Eye (tissue), 1 donor: ENCODE measurements at places on chromosomes 1 and 21.

DNA sequence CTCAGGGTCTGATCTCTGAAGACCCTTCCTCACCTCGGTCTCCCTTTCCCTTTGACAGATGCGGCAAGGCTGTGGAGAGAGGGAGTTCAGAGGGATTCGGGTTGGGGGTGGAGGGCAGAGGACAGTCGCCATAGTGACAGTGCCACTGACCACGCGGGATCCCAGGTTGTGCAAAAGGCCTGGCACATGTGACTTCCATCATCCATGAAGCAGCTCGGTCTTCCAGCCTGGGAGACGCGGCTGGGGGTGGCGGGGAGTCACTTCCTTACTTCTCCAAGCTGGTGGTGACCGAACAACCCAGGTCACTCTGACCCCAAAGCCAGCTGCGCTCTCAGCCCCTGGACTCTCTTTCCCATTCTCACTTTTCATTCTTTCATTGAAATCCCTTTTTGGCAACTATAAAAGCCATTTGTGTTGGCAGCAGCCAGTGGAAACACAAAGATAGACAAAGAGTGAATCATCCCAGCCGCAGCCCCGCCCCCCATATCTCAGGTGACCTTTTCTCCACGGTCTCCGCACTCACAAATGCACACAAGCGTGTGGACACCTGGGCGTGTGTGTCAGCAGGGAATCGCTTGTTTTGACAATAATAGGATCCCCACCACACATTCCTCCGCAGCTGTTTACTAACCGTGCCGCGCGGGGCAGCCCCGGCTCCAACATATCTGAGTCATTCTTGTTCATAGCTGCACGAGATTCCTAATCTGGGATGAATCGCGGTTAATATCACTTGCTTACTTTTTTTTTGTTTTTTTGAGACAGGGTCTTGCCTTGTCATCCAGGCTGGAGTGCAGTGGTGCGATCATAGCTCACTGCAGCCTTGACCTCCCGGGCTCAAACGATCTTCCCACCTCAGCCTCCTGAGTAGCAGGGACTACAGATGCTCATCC, 68.3 kb downstream of the DHRS3 start:
- DNase-seq, result peak; percentile 71

- DNase-seq, result no peak
Measured at GRCh38 chr1:205186191-205186590, 25.3 kb downstream of the DSTYK start.

- DNase-seq, result no peak
Measured at GRCh38 chr1:175204330-175204729, 11.8 kb upstream of the KIAA0040 start.

- no peak for DNase-seq
Measured at GRCh38 chr1:184945678-184946412, 28.5 kb downstream of the NIBAN1 start.

GRCh38 chr1:229892515-229893117, 174.4 kb upstream of the GALNT2 start:
- DNase-seq, result no peak

DNA sequence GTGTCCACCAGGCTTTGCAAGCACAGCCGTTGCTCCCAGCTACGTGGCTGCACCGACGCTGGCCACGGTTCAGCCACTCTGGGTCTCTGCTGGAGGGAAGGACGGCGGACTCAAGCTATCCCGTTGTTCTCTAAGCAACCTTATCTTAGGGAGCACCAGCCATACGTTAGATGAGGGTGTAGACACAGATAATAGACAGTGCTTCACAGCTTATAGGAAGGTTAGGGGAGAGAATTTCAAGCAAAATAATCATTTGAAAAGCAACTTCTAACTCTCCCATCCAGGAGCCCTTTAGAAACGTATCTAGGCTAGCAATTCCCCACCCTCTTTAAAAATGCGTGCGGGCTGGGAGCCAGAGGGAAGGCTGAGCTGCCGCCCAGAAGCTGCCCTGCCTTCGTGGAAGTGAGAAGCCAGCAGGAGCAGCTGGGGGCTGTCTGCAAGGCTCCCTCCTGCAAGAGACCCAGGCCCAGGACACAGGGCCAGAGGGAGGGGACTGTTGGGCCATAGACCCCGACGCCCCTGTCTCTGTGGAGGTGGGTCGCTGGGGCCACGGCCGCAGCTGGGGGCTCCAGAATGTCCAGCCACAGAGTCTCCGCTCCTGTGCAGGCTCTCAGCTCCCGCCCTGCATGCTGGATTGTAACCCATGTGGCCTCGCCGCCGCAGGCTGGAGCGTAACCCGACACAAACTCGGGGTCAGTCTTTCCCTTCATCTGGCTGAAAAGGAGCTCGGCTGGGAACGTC, 31.2 kb upstream of the COL6A2 start:
- DNase-seq, result peak; percentile 68

DNA sequence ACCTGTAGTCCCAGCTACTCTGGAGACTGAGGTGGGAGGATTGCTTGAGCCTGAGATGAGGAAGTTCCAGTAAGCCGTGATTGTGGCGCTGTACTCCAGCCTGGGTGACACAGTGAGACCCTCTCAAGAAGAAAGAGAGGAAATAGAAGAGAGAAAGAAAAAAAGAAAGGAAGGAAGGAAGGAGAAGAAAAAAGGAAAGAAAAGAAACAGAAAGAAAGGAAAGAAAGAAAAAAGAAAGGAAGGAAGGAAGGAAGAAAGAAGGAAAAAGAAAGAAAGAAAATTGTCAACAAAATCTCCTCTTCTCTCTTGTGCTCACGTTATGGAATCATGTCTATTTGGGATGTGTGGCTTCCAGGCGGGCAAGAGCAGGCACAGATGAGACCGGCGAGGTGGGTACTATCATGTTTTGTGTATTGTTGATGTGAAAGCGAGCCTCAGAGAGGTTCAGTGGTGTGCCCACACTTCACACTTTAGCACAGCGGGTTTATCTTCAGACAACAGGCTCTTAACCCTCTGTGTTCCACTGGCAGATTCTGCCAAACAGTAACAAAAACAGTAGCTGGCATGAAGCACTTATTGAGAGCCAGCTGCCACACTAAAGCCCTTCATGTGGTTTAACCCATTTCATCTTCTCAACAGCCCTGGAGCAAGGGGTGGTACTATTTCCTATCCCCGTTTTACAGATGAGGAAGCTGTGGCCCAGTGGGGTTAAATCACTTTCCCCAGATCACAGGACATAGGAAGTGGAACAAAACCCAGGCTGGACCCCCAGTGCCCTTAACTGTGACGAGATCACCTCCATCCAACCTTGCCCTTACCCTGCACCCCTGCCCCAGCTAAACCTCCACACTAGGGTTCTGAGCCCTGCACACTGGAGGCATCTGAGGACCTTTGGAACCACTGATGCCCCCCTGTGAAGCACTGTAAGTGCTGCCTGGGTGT, 94.7 kb upstream of the TARDBP start:
- DNase-seq, result no peak

DNA sequence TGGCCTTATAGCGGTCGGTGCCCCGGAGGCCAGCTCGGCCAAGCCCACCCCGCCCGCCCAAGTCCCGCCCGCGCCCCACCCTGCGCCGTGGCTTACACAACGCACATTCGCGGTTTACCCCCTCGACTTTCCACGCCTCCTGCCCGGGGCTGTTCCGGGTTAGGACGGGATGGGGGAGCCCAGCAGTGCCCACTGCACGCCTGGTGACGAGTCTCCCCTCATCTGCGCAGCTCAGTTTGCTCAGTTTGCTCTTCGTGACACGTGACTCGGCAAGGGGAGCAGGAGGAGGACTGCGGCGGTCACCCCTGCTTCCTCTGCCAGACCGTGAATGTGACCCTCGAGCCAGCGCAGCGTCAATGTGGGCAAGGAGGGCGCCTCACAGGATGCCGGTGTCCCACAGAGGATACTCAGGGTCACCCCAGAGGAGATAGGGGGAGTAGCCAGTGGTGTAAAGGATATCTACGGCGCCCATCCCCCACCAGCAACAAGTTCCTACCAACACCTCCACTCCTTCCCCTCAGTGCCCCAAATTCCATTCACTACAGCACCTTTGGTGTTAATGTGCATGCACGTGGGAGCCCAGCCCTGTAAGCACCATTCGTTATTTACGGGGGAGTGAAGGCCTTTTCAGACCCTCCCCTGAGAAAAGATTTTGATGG, 350 bp upstream of the S100A6 start:
- DNase-seq, result peak; percentile 89

- DNase-seq, result peak; percentile 18
Measured at GRCh38 chr1:41902159-41902577, 16.6 kb downstream of the HIVEP3 start.

DNA sequence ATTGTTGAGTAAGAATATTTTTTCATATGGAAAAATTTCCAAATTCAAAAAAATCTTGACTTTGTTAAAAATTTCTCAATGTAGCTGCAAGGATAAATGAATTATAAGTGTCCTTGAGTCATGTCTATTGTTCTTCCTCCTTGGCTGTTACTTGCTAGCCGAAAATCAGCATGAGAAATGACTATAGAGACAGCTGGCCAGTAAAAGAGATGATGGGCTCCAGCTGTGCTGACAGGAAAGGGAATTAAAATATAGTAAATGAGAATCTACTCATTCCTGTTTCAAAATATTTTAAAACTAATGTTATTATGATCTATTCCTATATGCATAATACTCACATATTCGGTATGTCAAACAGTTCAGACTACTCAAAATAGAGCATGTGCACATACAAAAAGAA, 1292.6 kb downstream of the BRINP3 start:
- peak; percentile 6 for DNase-seq

DNA sequence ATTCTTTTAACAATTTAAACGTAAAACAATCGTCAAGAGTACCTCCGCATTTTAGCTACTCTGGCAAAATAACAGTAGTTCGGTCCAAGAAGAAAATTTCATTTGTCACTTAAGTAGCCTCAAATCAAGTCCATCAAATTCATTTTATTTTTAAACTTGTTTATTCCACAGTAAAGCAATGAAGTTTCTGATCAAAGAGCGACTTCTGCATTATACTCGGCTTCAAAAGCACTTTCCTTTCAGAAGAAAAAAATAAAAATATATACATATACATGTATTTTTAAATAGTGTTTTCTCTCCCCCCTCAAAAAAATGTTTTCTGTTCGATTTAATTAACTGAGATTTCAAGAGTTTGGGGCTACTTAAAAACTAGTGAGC, 115.0 kb downstream of the RERE start:
- DNase-seq, result no peak

GRCh38 chr1:107939256-107939655, 25.7 kb downstream of the VAV3 start:
- no peak for DNase-seq

- peak; percentile 75 for DNase-seq
Measured at GRCh38 chr1:218348628-218349071, 3.5 kb downstream of the TGFB2 start.

DNA sequence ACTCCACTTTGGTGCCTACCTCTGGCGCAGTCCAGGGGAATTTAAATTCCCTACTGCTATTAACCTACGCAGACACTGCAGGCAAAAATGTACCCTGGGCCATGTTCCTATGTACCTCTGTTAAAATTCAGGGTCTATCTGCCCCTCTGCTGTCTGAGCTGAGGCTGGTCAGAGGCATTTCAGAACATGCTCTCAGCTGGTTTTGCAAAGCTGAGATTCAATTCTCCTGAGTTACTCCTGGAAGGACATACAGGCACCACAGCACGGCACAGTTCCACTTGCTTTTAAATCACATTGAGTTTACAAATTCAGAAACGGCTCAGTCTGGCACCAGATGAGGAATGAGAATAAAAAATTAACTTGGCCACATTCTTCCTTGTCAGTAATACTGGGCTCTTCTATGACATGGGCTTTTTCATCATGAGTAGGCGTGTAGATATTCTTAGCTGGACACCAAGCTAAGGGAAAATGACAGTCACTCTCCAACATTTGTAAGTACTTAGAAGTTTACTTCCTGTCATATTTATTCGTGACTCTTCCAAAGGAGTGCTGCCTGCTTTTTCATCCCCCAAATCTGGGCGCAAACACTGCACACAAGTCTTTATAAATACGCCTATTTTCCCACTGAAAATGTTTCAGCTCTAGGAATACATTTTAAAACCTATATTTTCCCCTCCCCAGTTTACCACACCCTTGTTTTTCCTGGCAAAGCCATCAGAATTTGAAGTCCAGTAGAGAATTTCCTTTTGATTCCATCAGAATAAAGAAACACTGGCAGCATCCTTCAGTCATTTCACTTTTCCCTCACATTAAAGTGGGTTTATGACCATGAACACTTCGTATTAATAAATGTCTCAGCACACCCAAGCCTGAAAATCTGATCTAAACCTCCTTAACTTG, 1.9 kb downstream of the C1orf198 start:
- DNase-seq, result no peak

GRCh38 chr1:207999274-207999915, 88.5 kb upstream of the CD34 start:
- DNase-seq, result no peak

DNA sequence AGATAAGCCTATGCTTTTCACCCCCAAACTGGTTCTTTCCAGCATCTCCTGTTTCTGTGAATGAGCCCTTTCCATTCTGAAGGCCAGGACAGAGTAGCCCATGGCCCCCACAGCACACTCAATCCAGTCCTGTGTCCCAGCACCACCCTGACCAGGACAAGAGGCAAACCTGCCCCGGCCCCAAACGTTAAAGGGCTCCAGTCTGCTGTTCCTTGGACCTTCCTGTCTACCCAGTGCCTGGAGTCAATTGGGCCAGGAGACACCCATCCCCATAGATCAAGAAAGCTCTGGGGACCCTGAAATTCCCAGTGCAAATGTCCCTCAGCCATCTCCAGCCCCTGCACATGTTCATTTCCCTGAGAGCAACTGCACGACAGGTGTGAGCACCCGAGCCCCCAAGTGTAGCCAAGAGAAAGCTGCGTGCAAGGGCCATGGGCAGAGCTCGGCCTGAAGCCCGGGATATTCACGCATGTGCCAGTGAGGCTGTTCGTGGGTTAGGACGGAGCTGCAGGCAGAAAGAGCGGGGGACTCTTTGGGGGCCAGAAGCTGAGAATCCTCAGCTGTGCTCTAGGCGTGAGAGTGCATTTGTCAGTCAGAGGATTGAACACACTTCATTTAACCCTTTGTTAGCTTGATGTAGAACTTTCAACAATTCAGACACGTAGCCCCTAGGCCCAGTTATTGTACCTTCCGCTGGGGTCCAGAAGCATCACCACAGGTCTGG, 4.2 kb upstream of the RIPK4 start:
- no peak for DNase-seq

DNA sequence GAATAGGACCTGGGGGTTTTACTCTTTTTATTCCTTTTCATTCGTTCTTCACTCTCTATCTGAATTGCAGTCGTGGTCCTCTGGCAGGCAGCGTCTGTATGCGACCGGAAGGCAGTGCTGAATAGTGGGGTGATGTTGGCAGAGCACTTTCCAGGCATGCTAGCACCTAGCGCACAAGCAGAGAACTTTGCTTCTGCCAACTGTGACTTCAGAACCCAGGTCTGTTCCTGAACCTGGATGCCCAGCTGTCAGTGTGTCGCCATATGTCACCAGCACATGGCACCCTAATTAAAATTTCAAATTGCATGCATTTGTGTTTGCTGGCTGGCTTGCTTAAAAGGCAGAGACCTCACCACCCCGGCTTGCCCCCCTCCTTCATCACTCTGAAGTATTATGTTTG, 116.2 kb downstream of the NFIA start:
- DNase-seq, result no peak

DNA sequence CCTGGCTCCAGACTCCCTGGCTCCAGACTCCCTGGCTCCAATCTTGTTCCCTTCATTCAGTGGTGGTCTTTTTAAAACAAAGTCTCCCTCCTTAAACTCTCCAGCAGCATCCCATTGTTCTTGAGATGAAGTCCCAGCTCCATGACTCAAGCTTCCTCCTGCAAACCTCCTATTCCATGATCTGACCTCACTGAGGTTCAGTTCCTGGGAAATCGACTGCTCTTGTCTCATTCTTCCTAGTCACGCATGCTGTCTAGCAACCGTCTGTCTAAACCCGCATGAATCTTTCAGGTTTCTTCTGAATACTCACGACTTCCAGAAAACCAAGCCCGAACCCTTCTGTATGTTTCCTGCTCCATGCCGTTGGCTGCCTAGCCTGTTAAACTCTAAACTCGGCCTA, 91.9 kb downstream of the RAVER2 start:
- no peak for DNase-seq

- DNase-seq, result peak; percentile 82
Measured at GRCh38 chr21:39182484-39183271, 573 bp downstream of the PSMG1 start.
